ENCODE measurements at places on chromosomes 7 and 10.

GRCh38 chr7:135388616-135389015, 121.3 kb downstream of the CNOT4 start:
- no peak for DNase-seq

- DNase-seq: no peak
Measured at GRCh38 chr10:43825421-43825820, 176.7 kb upstream of the ZNF32 start.

- no peak for DNase-seq
Measured at GRCh38 chr10:51488766-51489408, 210.5 kb downstream of the CSTF2T start.

- DNase-seq: no peak
Measured at GRCh38 chr7:36367561-36368077, 22.0 kb upstream of the ANLN start.

DNA sequence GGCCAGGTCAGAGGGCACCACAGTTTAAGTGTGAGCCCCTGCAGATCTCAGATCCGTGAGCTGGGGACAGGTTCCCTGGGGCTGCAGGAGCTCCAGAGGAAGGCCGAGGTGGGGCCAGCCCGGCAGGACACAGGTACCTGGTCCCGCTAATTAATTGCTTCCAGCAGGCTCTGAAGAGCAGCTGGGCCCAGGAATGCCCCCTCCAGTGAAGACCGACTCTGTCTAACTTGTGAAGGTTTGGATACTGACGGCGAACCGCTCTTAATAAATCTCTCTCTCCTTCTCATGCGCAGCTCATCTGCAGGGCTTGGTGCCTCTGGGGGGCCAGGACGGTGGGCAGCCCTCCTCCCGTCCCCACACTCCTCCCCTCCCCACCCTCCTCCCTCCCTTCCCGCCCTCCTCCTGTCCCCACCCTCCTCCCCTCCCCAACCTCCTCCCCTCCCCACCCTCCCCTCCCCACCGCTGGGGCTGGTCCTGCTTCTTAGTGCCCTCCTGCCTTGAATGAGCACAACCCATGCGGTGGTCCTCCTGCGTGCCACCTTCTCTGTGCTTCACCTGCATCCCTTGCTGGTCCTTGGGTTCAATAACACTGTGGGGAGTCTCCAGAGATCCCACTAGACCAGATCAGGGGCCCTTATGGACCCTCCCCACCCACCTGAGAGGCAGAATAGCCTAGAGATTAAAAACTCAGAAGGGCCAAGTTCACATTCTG, 38.3 kb downstream of the PDGFA start:
- no peak for DNase-seq

Measured in stimulated activated CD4-positive, alpha-beta T cell treated with anti-CD3 and anti-CD28 coated beads, TNF-alpha, amount 100 ng/mL, for 24 hours (primary cell).